Immature natural killer cell (primary cell): ENCODE measurements at places on chromosomes 4 and X.
A peak's percentile ranks its signal among the peaks of the same experiment; 100 is the strongest.

- no peak for DNase-seq
- H3K36me3 ChIP-seq, result peaks cover 32% of the 10 kb centered on the region
- no peaks in the 10 kb centered on the region for H3K4me1 ChIP-seq
- H3K4me3 ChIP-seq, result no peak overlapping the region
- H3K27me3 ChIP-seq, result no peaks in the 10 kb centered on the region
- H3K27ac ChIP-seq, result peak overlapping the region; percentile 19
Measured at GRCh38 chrX:16842684-16843083, 27.5 kb downstream of the RBBP7 start.

DNA sequence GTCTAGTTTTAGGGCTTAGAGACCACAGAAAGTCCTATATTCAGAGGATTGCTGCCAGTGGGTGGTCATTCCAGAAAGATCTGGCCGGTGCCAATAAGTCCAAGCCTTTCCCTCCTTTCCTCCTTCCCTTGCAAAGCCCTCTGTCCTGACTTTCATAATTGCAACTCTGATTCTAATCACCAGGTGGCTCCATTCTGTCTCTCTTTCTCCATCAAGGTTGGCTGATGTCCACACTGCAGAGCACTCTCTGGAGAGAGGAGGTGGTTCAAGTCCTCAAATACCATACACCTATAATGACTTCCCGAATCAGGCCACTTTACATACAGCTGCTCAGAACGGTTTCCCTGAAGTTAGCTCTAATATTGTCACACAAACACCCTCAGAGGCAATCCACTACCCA is 22.4 kb upstream of the ARMCX4 start:
- DNase-seq, result no peak
- H3K27me3 ChIP-seq, result no peaks in the 10 kb centered on the region
- no peaks in the 10 kb centered on the region for H3K4me1 ChIP-seq
- H3K27ac ChIP-seq, result no peak overlapping the region
- H3K36me3 ChIP-seq, result peaks cover 2% of the 10 kb centered on the region

- no peak overlapping the region for H3K27ac ChIP-seq
- peaks cover 6% of the 10 kb centered on the region for H3K27me3 ChIP-seq
- DNase-seq, result no peak
- no peak overlapping the region for H3K4me3 ChIP-seq
Measured at GRCh38 chr4:108272046-108272445, 103.3 kb upstream of the LEF1 start.

GRCh38 chr4:119697887-119698393 is 69.3 kb upstream of the PDE5A start:
- no peak overlapping the region for H3K4me3 ChIP-seq
- peaks cover 3% of the 10 kb centered on the region for H3K27me3 ChIP-seq
- no peak for DNase-seq
- H3K27ac ChIP-seq, result no peak overlapping the region

- H3K4me3 ChIP-seq, result no peak overlapping the region
- no peaks in the 10 kb centered on the region for H3K4me1 ChIP-seq
- DNase-seq, result no peak
- peaks cover 50% of the 10 kb centered on the region for H3K27me3 ChIP-seq
- H3K27ac ChIP-seq, result no peak overlapping the region
Measured at GRCh38 chr4:84492737-84493091, 6.4 kb downstream of the NKX6-1 start.

- no peak overlapping the region for H3K27ac ChIP-seq
- DNase-seq, result no peak
- H3K27me3 ChIP-seq, result peaks cover 12% of the 10 kb centered on the region
- no peaks in the 10 kb centered on the region for H3K36me3 ChIP-seq
- no peaks in the 10 kb centered on the region for H3K4me1 ChIP-seq
- H3K4me3 ChIP-seq, result no peak overlapping the region
Measured at GRCh38 chrX:109270580-109271484, 211.1 kb downstream of the GUCY2F start.

- H3K27ac ChIP-seq, result no peak overlapping the region
- H3K4me3 ChIP-seq, result no peak overlapping the region
- DNase-seq, result no peak
- no peaks in the 10 kb centered on the region for H3K36me3 ChIP-seq
Measured at GRCh38 chr4:32775049-32775448, 2054.9 kb downstream of the PCDH7 start.

DNA sequence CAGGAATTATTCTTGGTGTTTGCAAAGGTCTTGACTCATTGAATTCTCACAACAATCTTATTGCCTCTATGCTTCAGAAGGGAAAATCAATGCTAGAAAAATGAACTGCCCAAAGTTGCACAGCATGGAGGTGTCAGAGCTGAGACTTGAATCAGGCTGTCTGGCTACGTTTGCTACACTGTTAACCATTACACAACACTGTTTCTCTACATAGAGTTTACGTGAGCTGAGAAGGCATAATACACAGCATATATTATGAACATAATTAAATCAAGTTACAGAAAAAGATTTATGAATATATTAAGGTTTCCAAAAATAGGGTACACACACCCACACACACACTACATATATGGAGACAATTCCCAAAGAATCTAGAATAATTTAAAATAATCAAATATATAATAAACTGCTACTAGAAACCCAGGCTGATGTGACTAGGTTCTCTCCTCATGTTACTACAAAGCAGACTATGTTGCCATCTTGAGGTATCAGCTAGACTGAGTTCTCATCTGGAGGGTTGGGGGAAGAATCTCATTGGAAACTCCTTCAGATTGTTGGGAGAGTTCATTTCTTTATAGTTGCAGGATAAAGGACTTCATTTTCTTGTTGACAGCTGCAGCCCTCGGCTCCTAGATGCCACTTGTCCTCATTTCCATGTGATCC is 1270.5 kb downstream of the ARAP2 start:
- no peak for DNase-seq
- H3K4me3 ChIP-seq, result no peak overlapping the region
- no peak overlapping the region for H3K27ac ChIP-seq
- no peaks in the 10 kb centered on the region for H3K27me3 ChIP-seq
- no peaks in the 10 kb centered on the region for H3K4me1 ChIP-seq

GRCh38 chrX:37799936-37800335 is 20.1 kb downstream of the CYBB start:
- H3K4me1 ChIP-seq, result no peaks in the 10 kb centered on the region
- H3K27me3 ChIP-seq, result peaks cover 2% of the 10 kb centered on the region
- H3K4me3 ChIP-seq, result no peak overlapping the region
- DNase-seq, result no peak
- no peak overlapping the region for H3K27ac ChIP-seq
- H3K36me3 ChIP-seq, result no peaks in the 10 kb centered on the region

GRCh38 chrX:143336261-143336660 is 181.0 kb downstream of the SPANXN3 start:
- H3K36me3 ChIP-seq, result no peaks in the 10 kb centered on the region
- no peaks in the 10 kb centered on the region for H3K4me1 ChIP-seq
- DNase-seq, result no peak
- no peak overlapping the region for H3K27ac ChIP-seq
- H3K4me3 ChIP-seq, result no peak overlapping the region
- H3K27me3 ChIP-seq, result peaks cover 5% of the 10 kb centered on the region

DNA sequence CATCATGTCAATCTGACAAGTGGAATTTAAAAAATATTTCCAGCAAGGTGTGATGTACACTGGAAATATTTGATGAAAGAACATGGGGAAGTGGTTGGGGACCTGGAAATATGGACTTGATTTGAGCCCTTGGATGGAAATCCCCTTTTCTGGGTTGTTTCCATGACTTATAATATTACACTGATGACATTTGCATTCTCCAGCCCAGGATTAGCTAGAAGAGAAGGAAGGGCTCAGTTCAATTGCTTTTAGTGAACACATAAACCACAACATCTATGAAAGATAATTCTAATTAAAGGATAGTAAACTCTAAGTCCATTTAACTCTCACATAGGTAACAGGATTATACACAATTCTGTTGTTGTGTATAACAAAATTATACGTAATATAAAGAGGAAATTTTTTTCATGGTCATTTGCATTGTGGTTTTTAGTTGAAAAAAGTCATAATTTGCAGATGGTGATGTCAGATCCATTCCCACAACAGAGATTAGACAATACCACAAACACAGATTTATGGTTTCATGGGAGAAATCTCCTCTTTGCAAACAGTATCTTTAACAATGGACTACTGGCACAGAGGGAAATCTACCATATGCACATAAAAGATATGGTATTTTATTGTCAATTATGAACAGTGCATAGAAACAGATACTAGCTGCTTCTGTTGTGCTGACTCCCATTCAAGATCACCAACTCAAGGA is 126.5 kb downstream of the DKK2 start:
- H3K4me3 ChIP-seq, result no peak overlapping the region
- H3K27ac ChIP-seq, result no peak overlapping the region
- no peak for DNase-seq
- H3K4me1 ChIP-seq, result no peaks in the 10 kb centered on the region

- peak within 1 kb of the TSS; percentile 88 for H3K27ac ChIP-seq
- peaks cover 15% of the 10 kb centered on the region for H3K4me1 ChIP-seq
- H3K36me3 ChIP-seq, result no peaks in the 10 kb centered on the region
- peak; percentile 74 for DNase-seq
- peak within 1 kb of the TSS; percentile 85 for H3K4me3 ChIP-seq
Measured at GRCh38 chrX:154436983-154437752, at the start of gene GDI1. GDI1 (plus strand) TSS chrX:154437154; CDS start chrX:154437255, 101 bp downstream.

DNA sequence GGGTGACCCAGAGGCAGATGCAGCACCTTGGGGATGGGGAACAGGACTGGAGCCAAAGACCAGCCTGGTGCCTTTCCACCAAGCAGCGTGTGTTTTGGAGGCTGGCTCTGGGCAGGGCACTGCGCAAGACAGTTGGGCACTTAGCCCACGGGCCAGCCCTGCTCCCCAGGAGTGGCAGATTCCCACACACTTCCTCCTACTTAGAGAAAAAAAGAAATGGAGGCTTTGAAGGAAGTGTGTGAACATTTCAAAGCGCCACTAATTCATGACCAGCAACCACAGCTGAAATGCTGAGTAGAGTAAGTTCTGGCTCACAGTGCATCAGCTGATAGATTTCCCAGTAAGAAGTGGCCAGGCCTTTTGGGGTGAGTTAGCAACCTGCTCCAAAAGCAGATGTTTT is 54.9 kb upstream of the LGI2 start:
- no peak overlapping the region for H3K27ac ChIP-seq
- H3K27me3 ChIP-seq, result no peaks in the 10 kb centered on the region
- no peak overlapping the region for H3K4me3 ChIP-seq
- no peak for DNase-seq

- no peak overlapping the region for H3K27ac ChIP-seq
- no peaks in the 10 kb centered on the region for H3K36me3 ChIP-seq
- no peaks in the 10 kb centered on the region for H3K4me1 ChIP-seq
- H3K27me3 ChIP-seq, result peaks cover 4% of the 10 kb centered on the region
- no peak for DNase-seq
Measured at GRCh38 chrX:76029385-76029784, 143.5 kb upstream of the PBDC1 start.

- H3K27ac ChIP-seq, result peak overlapping the region; percentile 95
- peaks cover 2% of the 10 kb centered on the region for H3K27me3 ChIP-seq
- DNase-seq, result peak; percentile 47
- H3K4me1 ChIP-seq, result peaks cover 62% of the 10 kb centered on the region
Measured at GRCh38 chr4:145625677-145626622, 6.8 kb downstream of the MMAA start.

GRCh38 chrX:75784680-75785491 is at the start of gene MAGEE2:
MAGEE2 (minus strand) TSS chrX:75785254; CDS start chrX:75785051, 203 bp downstream.
- peaks cover 6% of the 10 kb centered on the region for H3K27me3 ChIP-seq
- H3K27ac ChIP-seq, result no peak within 1 kb of the TSS
- H3K4me1 ChIP-seq, result peaks cover 4% of the 10 kb centered on the region

DNA sequence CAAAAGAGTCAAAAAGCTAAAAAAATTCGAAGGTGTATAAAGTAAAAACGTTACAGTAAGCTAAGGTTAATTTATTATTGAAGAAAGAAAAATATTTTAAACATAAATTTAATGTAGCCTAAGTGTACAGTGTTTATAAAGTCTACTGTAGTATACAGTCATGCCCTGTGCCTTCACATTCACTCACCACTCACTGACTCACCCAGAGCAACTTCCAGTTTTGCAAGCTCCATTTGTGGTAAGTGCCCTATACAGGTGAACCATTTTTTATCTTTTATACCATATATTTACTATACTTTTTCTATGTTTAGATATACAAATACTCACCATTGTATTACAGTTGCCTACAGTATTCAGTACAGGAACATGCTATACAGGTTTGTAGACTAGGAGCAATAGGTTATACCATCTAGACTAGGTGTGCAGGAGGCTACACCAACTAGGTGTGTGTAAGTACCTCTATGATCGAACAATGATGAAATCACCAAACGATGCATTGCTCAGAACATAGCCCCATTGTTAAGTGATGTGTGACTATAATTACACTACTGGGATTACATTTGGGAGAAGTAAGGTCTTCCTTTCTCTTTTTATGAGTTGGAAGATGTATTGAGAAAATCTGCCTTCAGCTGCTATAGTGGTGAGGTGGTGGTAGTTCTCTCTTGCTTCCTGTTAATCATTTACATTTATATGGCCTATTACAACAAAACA is 27.2 kb downstream of the TMSB4X start:
- peaks cover 9% of the 10 kb centered on the region for H3K36me3 ChIP-seq
- peaks cover 9% of the 10 kb centered on the region for H3K27me3 ChIP-seq
- peaks cover 55% of the 10 kb centered on the region for H3K4me1 ChIP-seq

- no peak overlapping the region for H3K27ac ChIP-seq
- peak; percentile 18 for DNase-seq
- H3K4me3 ChIP-seq, result no peak overlapping the region
- no peaks in the 10 kb centered on the region for H3K36me3 ChIP-seq
- H3K4me1 ChIP-seq, result no peaks in the 10 kb centered on the region
Measured at GRCh38 chrX:104195489-104196084, 29.3 kb downstream of the FAM199X start.

- no peaks in the 10 kb centered on the region for H3K36me3 ChIP-seq
- H3K4me3 ChIP-seq, result no peak overlapping the region
- H3K27ac ChIP-seq, result no peak overlapping the region
- H3K27me3 ChIP-seq, result peaks cover 1% of the 10 kb centered on the region
- H3K4me1 ChIP-seq, result no peaks in the 10 kb centered on the region
Measured at GRCh38 chrX:110966839-110967238, 129.2 kb upstream of the PAK3 start.

DNA sequence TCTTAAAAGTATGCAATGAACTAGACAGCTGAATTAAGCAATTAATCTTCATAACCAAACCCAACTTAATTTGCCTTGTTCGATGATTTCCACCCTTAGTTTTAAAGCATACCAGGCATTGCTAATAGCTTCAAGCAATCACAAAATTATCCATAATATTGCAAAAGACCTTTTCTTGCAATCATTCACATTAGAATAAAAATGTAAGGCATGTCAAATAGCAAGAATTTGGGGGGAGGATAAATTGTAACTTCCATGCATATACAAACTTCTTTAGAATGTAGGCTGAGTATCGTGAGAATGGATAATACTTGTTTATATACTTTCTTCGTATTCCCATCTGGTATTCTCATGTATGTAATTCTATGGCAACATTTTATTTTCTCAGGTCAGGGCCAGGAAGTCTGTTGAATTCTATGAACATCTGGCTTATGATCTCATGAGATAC is 28.7 kb upstream of the BMP2K start:
- H3K4me1 ChIP-seq, result no peaks in the 10 kb centered on the region
- H3K27ac ChIP-seq, result no peak overlapping the region
- no peaks in the 10 kb centered on the region for H3K36me3 ChIP-seq
- no peak for DNase-seq
- H3K4me3 ChIP-seq, result no peak overlapping the region

- H3K27me3 ChIP-seq, result no peaks in the 10 kb centered on the region
- H3K36me3 ChIP-seq, result no peaks in the 10 kb centered on the region
- no peak for DNase-seq
- H3K4me3 ChIP-seq, result no peak overlapping the region
Measured at GRCh38 chr4:159498446-159499115, 395.7 kb downstream of the RAPGEF2 start.
